ENCODE measurements at places on chromosomes 5 and 9.

- DNase-seq = no peak
Measured at GRCh38 chr5:15654779-15655178, 154.8 kb downstream of the FBXL7 start.

- no peak for DNase-seq
Measured at GRCh38 chr5:139676406-139676805, 28.3 kb downstream of the CXXC5 start.

- DNase-seq = no peak
Measured at GRCh38 chr5:42880496-42881150, 68.9 kb upstream of the SELENOP start.

GRCh38 chr5:151020304-151021110 lies at the start of gene GPX3:
Gene GPX3, plus strand, starts transcription at chr5:151020591. Its CDS starts 64 bp downstream, at chr5:151020655.
- peak; percentile 80 for DNase-seq

DNA sequence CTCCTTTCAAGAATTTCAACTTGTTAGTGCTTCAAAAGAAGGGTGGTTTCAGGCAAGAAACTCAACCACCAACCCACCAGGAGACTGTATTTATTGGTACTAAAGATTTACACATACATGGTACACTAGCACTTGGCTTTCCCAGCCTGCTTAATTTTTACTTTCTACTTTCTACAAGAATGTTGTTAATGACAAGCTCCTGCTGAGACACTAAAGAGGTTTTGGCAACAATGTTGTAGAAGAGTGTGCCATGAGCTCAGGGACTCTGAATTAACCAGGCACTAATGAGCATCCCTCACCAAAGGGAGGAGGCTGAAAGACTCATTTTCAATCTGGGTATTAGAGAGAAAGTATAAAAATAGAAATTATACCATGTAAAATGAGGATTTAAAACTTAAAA lies 195.0 kb downstream of the KIAA0825 start:
- no peak for DNase-seq

GRCh38 chr9:130927338-130927737 lies 11.7 kb downstream of the FIBCD1 start:
- peak; percentile 63 for DNase-seq

All from M059J (cell line).